Transverse colon (tissue), 4 donors: ENCODE measurements at places on chromosomes 12 and 14.

DNA sequence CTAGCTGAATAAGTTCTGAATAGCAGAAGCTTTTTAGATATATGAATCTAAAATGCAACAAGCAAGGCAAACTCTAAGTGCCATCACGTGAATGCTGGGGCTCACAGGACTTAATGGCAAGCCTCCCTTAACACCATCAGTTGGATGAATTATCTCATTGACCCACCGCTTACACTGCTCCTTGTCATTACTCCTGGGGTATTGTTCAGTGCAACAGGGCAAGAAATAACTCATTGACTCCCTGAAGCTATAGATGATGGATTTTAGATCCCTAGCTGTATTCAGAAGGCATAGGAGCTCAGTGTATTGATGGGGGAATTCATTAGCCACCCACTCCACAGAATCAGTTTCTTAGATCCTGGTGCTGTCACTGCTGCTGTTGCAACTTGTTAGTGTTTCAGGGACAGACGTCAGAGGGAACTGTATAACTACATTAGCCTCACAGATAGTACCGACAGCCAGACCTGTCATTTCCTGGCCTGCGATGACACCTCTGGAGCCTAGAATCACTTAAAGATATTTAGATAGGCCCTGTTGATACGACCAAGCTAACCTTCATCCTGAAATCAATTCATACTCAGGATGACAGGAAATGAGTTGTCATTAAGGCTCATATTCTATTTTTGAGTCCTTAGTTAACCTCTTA, 735.3 kb downstream of the DIO2 start:
- DNase-seq: no peak

GRCh38 chr12:5479761-5480160, 47.9 kb downstream of the NTF3 start:
- no peak for DNase-seq

GRCh38 chr14:98229656-98230366, 1042.2 kb downstream of the BCL11B start:
- no peak for DNase-seq

GRCh38 chr14:95402578-95402977, 82.9 kb upstream of the CLMN start:
- DNase-seq: no peak

- DNase-seq: peak; percentile 84
Measured at GRCh38 chr12:48788854-48789775, at the start of gene ADCY6. Gene ADCY6, minus strand, starts transcription at chr12:48789089. Its CDS starts 5,655 bp downstream, at chr12:48783434.

DNA sequence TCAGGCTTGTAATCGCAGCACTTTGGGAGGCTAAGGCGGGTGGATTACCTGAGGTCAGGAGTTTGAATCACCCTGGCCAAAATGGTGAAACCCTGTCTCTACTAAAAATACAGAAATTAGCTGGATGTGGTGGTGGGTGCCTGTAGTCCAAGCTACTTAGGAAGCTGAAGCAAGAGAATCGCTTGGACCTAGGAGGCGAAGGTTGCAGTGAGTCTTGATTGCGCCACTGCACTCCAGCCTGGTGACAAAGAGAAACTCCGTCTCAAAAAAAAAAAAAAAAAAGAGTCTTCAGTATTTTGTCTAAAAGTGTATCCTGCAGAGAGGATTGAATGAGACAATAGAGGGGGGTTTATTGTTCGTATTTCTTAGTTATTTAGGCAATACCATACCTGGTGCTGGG, 25.3 kb downstream of the FOXA1 start:
- DNase-seq: no peak

DNA sequence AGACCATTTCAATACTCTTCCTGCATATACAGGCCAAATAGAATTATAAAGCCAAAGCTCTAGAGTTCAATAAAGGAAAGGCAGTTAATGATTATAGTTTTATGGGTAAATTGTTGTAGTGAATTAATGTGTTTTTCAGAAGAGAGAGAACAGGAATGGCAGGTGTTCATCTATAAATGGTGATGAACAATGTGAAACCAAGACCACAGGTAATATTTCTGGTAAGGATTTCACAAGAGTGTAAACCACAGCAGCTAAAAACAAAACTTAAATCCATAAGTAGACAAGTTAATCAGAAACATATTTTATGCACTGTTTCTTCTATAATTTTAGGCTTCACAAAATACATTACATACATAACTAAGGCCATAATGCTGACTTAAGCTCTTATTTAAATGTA, 204.4 kb downstream of the SYT1 start:
- DNase-seq: no peak

DNA sequence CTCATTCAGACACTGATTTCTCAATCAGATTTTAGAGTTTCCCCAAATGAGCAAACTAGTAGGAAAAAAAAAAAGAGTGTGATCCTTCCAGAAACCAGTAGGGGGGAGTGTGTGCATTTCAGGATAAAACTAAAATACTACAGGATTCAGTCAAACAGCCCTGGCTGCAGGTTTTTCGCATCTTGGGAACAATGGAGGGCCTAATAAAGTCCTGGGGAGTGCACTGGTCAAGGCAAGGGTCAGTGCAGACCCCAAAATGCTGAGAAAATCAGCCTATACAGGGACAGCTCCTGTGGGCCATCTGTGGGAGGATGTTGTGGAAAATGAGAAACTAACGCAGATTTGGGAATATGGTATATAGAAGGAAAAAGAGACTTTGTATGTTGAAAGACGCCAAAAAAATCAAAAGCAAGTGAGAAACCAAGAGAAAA, 22.2 kb upstream of the ABCD4 start:
- no peak for DNase-seq

- no peak for DNase-seq
Measured at GRCh38 chr12:1443421-1444141, 150.8 kb downstream of the FBXL14 start.

- DNase-seq: no peak
Measured at GRCh38 chr12:92608151-92609091, 94.4 kb upstream of the PLEKHG7 start.

DNA sequence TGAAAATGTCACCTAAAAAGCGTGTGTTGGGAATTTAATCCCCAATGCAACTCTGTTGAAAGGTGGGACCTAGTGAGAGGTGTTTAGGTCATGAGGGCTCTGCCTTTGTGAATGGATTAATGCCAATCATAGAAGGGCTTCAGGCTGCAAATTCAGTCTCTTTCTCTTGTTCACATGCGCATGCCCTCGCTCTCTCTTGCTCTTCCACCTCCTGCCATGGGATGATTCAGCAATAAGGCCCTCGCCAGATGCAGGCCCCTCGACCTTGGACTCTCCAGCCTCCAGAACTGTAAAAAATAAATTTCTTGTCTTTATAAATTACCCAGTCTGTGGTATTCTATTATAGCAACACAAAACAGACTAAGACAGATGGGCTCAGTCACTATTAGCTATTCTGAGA, 55.4 kb downstream of the PLXNC1 start:
- DNase-seq: no peak

GRCh38 chr12:18470251-18470650, 208.9 kb downstream of the PIK3C2G start:
- no peak for DNase-seq

GRCh38 chr12:14273913-14274311, 91.6 kb upstream of the ATF7IP start:
- DNase-seq: no peak

- no peak for DNase-seq
Measured at GRCh38 chr12:29640589-29641345, 143.0 kb downstream of the TMTC1 start.

GRCh38 chr12:102702447-102703114, 214.5 kb downstream of the PAH start:
- DNase-seq: peak; percentile 29

DNA sequence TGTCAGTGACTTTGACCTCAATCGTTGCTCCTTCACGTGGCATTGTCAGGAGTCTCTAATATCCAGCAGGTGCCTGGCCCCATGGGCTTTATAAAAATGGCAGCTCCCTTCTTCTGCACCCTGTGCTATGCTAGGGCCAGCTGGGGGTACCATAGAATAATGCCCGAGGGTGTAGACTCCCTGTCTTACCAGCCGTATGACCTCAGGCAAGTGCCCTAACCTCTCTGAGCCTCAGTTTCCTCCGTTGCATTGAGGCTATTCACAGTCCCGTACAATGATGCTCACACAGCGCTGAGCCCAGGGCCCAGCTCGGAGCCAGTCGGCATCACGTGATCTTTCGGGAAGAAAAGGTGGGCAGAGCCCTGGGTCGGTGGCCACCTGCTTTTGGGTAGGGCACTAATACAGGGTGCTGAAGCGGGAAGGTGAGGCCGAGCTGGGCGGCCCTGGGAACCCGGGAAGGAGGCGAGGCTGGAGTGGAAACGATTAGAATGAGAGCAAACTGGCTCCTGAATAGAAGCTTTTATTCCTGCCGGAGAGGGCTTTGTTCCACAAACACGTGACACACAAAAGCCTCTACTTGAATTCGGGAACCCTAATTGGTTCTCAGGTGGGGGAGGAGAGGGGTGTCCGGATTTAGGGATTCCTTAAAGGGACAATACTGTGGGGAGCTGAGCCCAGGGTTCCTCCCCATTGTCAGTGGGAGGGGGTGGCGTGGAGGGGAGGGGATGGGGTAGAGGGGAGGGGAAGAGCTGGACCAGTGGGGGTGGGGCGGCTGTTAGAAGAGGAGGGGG, 19.9 kb upstream of the MSI1 start:
- DNase-seq: no peak

- DNase-seq: peak; percentile 71
Measured at GRCh38 chr14:21068521-21069387, 1.4 kb upstream of the ARHGEF40 start.

GRCh38 chr12:6435961-6436715, 8.6 kb upstream of the CD27 start:
- no peak for DNase-seq

DNA sequence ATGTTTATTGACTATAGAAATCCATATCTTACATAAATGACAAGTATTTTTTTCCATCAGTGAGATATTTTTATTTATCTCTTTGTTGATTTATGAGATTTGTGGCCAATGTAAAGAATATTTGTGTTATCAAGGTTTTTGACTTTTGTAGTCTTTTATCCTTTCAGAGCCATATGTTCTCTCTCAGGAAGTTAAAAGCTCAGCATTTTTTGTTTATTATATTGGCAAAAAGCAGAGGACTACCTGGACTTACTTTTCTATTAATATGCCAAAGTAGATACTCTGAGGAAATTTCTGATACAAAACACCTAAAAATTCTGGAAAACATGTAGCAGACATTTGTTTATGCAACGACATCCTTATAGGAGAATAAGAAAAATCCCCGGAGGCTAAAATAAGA, 490.3 kb downstream of the SLC6A15 start:
- DNase-seq: no peak

GRCh38 chr14:69096781-69097475, 56.0 kb downstream of the DCAF5 start:
- no peak for DNase-seq

DNA sequence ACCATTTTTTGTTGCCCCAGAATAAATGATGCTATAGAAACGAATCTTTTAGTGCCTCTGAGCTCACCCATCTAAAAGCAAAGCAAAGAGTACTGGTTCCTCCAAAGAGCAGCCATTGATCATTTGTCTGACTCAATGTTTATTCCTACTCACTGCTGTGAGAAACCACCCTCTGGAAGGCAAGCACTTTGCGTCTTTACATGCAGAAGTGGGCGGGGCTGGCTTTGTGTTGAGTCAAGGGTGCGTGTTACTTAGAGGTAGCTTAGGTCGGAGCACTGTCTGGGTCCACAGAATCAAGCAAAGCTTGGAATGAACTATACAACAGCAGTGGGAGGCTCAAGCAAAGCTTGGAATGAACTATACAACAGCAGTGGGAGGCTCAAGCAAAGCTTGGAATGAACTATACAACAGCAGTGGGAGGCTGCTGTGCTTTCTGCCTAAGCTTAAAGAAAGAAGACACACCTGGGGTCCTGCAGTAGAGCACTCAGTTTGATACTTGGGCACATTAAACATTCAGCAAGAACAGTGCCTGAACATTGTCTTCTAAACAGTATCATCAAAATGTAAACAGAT, 77.2 kb upstream of the PRICKLE1 start:
- DNase-seq: no peak

- DNase-seq: no peak
Measured at GRCh38 chr12:65961190-65962035, 137.1 kb downstream of the HMGA2 start.

DNA sequence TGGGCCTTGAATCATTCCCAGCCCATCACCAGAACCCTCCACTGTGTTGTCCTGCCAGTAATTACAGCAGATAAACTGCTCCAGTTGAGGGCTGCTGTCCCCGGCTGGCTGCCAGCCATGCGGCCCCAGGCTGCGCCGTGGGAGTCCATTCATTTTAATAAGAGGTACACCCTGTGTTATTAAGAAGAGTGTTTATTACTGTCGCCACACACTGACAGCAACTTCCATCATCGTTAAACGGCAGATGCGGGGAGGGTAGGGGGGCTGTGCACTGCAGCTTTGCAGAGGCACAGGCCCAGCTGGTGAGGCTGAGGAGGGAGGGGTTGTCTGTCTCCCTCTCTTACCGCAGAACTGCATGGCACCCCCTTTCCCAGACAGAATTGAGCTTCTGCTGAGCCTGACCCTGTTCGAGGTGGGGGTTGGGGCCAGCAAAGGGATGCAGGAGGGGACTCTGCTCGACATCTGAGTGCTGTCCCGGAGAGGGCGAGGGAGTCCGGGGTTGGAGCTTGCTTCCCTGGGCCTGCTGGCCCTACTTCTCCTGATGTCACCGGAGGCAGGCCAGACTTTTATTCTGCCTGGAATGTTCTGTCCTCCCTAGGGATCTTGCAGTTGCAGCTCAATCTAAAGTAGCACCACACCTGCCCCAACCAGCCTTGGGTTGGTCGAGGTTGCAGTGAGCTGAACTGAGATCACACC, 33.8 kb upstream of the GPATCH2L start:
- DNase-seq: no peak

- no peak for DNase-seq
Measured at GRCh38 chr12:95962222-95962621, 19.1 kb downstream of the AMDHD1 start.

- DNase-seq: no peak
Measured at GRCh38 chr12:58270966-58271705, 329.8 kb downstream of the ATP23 start.

DNA sequence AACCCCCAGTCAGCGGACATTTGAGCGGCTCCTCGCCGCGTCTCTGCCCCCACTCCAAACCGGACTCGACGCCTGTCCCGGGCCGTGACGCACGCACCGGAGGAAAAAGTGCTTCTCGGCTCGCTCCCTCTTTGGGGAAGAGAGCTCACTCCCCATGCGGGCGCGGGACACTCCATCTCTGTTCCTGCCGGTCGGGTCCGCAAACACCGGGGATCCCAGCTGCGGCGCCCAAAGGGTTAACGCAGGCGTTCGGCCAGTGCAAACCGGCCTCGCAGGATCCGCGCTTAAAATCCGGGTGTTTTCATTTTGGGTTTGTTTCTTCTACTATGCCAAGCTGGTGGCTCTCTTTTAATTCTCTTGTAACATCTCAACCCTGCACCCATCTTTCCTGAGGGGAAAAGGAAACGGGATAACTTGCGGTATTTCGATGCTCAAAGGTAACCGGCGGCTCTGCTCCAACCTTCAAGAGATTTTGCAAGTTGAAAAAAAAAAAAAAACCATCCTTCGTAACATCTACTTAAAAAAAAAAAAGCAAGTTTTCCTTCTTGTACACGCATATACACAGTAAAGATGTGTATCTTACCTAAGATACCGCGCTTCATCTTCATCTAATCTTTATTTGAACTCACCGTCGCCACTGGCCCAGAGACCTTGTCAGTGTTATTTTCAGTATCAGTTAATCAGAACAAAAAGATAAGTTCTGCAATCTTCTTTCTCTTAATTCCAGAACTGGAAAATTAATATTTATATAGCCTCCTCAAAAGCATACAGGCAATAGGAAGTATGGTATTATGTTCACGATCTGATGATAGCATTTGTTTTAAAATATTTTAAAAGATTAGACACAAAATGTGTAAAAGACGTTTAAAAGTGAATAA, 1.6 kb upstream of the ATP2B1 start:
- peak; percentile 67 for DNase-seq

- DNase-seq: no peak
Measured at GRCh38 chr12:31954925-31955858, 4.0 kb upstream of the RESF1 start.
